Activated CD4-positive, alpha-beta T cell treated with anti-CD3 and anti-CD28 coated beads, Interleukin-2, amount 10 ng/mL, durations not matched to agents 24 days and 14 days (primary cell): ENCODE measurements at places on chromosomes 3 and 15. TPM values are rescaled to one million over a fixed set of nuclear protein-coding genes. Genes with fewer than 3 reads are reported as not detected.

DNA sequence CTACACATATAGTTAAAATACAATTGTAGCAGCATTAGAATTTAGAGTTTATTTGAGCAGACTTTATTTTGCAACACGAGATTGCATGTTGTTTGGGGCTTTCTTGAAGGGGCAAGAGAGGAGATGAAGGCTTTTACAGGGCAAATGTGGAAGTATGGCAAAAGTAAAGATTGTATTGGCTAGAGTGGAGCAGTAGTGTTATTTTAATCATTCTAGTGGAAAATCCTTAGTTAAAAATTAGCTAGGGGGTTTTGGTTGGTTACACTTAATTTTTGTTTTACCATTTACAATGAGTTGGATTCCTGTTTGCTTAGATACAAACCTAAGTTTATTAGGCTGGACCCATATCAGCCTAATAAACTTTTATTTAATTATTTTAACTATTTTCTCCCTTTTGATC, 4.6 kb downstream of the OR5H15 start:
- DNase-seq = no peak

DNA sequence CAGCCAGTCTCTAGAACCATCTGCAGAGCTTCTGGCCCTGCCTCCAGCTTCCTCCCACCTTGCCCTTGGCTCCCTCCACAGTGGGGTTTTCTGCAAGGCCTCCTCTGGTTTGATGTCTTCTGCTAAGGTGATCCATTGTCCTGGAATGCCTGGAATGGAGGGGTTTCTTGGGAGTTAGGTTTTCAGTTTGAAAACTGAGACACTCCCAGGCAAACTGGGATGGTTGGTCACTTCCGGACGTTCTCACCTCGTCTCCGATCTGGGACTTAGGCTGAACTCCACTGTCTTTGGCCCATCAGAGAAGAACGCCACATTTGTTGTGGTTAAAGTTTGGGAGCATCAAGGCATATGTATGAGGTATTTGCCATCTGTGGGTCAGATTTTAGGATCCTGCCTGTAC, 77.4 kb upstream of the KLHL25 start:
- DNase-seq = no peak

Gene ATP13A5
- total RNA-seq = not detected in 2 replicates

Gene NANOGP8
- not detected in 2 replicates for total RNA-seq

DNA sequence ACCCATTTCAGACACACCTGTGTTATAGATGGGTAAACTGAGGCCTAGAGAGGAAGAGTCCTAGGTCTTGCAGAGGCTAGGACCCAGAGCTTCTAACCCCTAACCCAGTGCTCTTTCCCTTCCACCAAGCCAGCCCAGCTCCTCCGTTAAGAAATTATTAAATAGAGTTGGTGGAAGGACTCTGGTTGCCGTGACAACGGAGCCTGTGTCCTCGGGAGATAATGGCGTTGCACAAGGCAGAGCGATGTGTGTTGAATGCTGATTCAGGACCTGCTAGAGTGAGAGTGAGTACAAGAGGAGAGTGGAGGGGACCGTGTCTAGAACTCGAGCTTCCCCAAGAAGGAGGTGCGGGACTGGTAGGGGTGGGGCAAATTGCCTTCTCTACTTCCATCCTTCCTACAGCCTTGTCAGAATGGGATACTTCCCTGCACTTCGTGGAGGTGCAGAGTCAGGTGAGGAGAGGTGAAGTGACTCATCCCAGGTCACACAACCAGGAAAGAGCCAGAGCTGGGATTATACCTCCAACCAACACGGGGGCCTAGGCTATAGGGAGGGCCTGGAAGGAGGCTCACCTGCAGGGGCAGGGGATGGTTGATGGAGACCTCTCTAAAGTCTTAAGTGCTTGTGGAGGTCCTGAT, 8.6 kb downstream of the SLC6A1 start:
- no peak for DNase-seq
